ENCODE measurements at places on chromosomes 16 and 17.

DNA sequence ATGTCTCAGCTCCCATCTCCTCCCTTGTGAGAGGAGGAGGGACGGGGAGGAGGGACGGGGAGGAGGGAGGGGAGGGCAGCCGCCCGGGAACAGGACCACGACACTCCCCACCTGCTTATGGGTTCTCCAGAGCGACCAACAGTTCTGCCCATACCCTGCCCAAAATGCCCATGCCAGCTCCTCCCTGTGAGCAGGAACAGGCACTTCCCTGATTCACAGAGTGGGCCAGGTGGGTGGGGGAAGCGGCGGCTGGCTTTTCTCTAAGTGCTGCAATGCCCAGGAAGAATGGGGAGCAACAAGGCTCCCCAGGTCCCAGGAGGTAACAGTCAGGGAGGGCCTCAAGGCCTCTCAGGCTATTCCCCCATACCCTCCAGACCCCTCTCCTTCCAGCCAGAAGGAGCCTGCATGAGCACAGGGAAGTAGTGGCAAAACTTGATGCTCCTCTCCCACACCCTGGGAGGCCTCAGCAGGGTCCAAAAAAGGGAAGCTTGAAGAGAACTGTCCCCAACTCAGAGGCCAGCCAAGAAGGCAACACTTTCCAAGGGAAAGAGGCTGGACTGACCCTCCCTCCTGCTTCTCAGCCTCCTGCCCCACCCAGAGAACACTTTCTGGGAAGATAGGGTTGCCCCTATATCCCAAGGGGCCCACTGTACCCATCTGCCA, 53.8 kb downstream of the MYO18A start:
- no peak for DNase-seq

- DNase-seq, result no peak
Observed at GRCh38 chr16:68082629-68083238, 2.4 kb upstream of the NFATC3 start.

DNA sequence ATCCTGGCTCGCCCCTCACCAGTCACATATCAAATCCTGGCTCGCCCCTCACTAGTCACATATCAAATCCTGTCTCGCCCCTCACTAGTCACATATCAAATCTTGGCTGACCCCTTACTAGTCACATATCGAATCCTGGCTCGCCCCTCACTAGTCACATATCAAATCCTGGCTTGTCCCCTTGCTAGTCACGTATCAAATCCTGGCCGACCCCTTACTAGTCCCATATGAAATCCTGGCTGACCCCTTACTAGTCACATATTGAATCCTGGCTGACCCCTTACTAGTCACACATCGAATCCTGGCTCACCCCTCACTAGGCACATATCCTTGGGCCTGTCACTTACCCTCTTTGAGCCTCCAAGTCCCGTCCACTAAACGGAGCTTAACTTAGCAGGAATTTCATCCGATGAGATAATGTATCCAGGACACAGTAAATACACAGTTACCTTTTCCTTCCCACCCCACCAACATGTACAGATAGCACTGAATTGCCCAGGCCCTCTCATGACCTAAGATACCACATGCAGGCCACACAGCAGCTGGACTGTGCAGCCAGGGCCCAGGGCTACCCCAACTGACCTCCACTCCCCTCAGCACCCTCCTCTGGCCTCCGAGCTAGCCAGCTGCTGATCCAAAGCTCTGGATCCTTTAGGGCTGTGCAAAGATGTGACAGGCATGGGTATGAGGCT, 157.8 kb upstream of the RPH3AL start:
- DNase-seq, result no peak

DNA sequence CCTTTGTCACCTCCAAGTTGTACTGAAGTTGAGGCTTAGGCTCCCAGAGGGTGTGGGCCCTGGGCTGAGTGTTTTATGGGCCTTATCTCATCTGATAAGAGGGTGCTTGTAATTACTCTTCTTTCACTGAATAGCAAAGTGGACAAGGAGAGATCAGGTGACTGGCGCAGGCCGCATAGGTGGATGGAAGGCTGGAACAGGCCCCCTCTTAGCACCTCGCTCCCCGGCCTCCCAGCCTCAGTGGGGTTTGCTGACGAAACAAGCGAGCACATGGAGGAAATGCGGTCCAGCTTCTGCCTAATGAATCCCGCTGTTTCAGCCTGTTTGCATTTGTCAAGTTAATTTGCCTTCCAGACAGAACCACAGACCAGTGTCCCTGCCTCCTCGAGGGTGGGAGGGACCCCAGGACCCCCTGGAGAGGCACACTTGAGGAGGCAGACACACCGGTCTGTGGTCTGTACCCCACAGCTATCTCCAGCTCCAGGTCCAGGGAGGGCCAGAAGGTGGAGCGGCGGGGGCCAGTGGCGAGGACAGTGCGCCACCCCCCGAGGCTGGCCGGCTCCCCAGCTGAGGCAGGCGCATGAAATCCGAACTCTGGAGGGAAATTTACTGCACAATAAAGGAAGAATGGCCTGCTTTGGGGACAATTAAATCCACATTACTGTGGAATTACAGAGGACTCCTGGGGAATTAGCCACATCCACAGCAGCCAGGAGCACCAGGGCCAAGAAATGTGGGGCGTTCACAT, 123.4 kb downstream of the NTN1 start:
- DNase-seq, result no peak

DNA sequence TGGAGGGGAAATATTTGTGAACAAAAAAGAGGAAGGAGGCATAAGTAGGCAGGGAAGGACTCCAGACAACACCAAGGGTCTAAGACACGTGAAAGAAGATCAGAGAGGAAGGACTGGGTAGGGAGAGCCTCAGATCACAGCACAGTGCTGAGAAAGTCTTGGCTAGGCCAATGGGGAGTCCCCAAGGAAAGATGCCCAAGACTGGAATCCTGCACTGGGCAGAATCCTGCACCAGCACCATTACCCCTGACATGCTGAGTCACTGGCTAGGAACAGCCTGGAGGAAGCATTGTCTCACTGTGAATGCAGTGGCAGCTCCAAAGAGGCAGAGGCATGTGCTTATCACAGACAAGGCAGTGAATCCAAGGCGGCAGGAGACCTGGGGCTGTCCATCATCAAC, 19.2 kb downstream of the CLEC19A start:
- DNase-seq, result no peak

GRCh38 chr16:1791256-1791942, 2.1 kb downstream of the IGFALS start:
- DNase-seq, result no peak

GRCh38 chr17:68182940-68183551, 64.8 kb upstream of the AMZ2 start:
- no peak for DNase-seq

GRCh38 chr16:10577305-10578202, 2.8 kb downstream of the EMP2 start:
- no peak for DNase-seq

DNA sequence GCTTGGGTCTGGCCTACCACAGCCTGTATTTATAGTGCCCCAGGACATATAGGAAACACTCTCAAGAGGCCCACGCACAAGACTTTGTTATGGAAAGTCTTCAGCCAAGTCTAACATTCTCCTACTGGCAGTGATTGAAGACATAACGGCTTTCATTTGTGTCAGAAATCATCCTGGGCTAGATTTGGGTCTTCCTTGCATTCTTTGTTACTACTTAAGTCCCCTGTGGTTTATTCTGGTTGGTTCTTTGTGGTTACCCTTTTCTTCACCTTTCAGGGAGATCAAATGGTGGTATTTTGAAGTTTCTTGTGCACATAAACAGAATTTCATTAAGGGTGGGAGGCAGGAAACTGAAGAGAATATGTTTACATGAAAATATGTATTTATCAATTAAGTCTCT, 37.7 kb downstream of the REXO5 start:
- no peak for DNase-seq

GRCh38 chr17:74368341-74369081, 1.2 kb downstream of the GPR142 start:
- DNase-seq, result no peak

GRCh38 chr17:5049314-5049841, 14.2 kb upstream of the SLC52A1 start:
- DNase-seq, result peak; percentile 23

GRCh38 chr16:53142823-53143568, 88.2 kb downstream of the CHD9 start:
- no peak for DNase-seq

- no peak for DNase-seq
Observed at GRCh38 chr16:1367486-1368174, 15.9 kb downstream of the GNPTG start.

- no peak for DNase-seq
Observed at GRCh38 chr16:65600629-65601028, 478.8 kb upstream of the CDH11 start.

DNA sequence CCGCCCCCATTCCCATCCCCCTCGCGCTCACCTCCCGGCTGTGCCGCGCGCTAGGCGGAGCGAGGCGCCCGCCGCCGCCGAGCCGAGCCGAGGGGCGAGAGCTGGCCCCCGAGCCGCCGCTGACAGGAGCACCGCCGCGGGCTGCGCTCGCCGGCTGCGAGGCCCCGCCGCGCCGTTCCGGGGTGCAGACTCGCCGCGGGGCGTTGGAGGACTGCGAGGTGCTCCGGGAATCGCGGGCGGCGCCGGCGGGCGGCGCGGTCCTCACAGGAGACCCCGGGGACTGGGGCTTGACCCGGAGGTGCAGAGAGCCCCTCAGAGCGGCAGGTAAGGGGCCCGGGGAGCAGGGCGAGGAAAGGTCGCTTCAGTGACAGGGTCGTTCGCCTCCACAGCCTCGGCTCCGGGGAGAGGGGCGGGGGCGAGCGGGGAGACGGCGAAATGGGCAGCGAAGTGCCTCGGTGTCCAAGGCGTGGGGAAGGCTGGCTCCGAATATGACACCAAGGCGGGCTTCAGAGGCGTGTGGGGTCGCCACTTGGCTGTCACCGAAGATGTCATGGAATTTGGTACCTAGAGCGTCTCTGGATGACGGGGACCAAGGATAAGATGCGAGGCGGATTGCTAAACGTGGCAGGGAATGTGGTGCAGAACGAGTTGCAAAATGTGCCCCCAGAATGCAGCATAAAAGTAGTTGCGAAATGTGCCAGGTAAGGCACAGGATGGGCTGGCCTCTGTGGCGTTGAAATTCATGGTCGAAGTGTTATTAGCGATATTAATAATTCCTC, 580 bp downstream of the TANC2 start:
- no peak for DNase-seq

GRCh38 chr16:51056331-51056730, 94.7 kb downstream of the SALL1 start:
- DNase-seq, result no peak

DNA sequence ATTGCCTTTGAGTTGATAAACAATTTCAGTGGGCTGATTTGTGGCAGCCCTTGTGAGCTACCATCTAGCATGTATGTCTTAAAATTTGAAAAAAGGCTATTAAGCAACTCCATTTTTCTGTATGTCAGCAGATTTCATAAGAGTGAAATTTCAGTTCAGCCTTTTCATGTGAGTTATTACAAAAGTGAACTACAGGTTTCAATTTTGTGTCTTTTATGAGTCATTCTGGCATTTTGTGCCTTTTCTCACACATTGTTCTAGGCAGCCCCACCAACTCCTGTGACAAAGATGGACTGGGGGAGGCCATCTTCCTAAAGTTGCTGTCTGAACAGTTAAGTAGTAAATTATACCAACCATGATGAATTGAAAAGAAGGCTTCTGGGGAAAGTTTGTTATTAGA, 52.1 kb downstream of the USP10 start:
- DNase-seq, result peak; percentile 70

DNA sequence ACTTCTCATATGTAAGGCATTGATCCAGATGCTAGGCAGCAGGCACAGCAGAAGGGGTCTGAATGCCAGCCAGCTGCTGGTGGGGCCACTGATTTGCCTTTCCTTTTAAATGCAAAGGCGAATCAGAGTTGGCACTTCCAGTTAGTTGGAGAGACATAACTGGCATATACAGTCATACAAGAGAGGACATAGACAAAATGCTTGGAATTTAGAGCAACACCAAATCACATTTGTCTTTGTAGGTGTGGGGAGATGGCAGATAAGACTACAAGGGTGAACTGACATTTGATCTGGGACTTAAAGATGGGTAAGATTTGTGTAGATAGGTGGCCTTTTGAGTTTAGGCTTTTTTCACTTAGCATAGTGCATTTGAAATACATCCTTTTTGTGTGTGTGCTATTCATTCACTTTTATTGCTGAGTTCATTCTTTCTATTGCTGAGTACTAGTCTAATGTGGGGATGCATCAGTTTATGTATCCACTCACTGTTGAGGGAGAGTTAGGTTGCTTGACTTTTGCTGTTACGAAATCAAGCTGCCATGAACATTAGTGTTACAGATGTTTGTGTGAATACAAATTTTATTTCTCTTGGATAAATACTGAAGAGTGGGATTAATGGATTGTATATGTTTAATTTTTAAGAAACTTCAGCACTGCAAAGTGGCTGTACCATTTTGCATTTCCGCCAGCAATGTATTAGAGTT, 74.1 kb downstream of the SPECC1 start:
- no peak for DNase-seq

DNA sequence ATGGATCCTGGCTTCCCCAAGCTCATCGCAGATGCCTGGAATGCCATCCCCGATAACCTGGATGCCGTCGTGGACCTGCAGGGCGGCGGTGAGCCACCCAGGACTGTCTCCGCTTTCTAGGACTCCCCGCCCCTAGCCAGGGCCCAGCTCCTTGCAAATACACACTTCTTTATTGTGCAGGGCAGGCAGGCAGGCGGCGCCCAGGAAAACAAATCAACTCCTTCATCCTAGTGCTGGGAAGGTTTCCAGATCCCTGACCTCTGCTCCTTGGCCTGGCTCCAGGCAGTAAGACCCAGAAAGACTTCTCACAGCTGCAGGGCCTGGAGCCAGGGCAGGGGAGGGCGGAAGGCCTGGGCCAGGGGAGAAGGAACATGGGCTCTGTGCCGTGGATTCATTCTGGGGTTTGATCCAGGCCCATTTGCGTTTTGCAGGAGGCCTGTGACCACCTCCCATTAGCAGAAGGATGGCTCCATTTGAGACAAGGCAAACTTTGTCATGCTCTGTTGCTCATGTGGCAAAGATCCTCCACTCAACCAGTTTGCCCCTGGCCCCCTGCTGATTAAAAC, 6.0 kb upstream of the LPCAT2 start:
- DNase-seq, result no peak

Data from GM12878 (cell line).